ENCODE measurements at places on chromosomes 3 and 15. TPM values are rescaled to one million over a fixed set of nuclear protein-coding genes. Genes with fewer than 3 reads are reported as not detected.

The CNTN6 gene
- total RNA-seq, result not detected

- no peaks in the 10 kb centered on the region for H3K36me3 ChIP-seq
- no peaks in the 10 kb centered on the region for H3K4me1 ChIP-seq
- H3K27me3 ChIP-seq, result no peaks in the 10 kb centered on the region
- DNase-seq, result no peak
- no peak overlapping the region for H3K4me3 ChIP-seq
- H3K27ac ChIP-seq, result no peak overlapping the region
These were observed 405.9 kb upstream of the ZNF385D start for GRCh38 chr3:22156868-22157267.

- peaks cover 26% of the 10 kb centered on the region for H3K4me1 ChIP-seq
- DNase-seq, result no peak
- peaks cover 35% of the 10 kb centered on the region for H3K27me3 ChIP-seq
- H3K27ac ChIP-seq, result no peak within 1 kb of the TSS
These were observed at the start of gene KLHL40 for GRCh38 chr3:42685363-42685881. Gene KLHL40 (plus strand): TSS chr3:42685537. CDS start chr3:42685619, 82 bp downstream.

DNA sequence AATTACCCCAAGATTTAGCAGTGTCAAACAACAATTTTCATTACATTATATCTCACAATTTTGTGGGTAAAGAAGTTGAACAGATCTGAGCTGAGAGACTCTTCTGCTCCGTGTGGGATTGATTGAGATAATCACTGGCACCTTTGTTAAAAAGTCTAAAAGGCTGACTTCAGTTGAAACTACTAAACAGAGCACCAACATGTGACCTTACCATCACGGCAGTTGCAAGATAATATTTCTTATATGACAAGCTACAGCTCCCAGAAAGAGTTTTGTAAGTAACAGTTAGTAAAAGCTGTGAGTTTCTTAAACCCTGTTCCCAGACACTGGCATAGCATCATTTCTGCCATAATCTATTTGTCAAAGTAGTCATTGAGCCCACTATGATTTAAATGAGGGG is 25.0 kb downstream of the CGGBP1 start:
- peak overlapping the region; percentile 59 for H3K27ac ChIP-seq
- peaks cover 7% of the 10 kb centered on the region for H3K4me1 ChIP-seq
- no peaks in the 10 kb centered on the region for H3K27me3 ChIP-seq
- DNase-seq, result no peak
- H3K36me3 ChIP-seq, result no peaks in the 10 kb centered on the region
- no peak overlapping the region for H3K4me3 ChIP-seq

The ZPLD1 gene
- not detected for total RNA-seq

The GP5 gene
- not detected for total RNA-seq

The CLSTN2 gene
- 0.02 TPM for total RNA-seq

- H3K27ac ChIP-seq, result no peak overlapping the region
- no peaks in the 10 kb centered on the region for H3K4me1 ChIP-seq
- H3K36me3 ChIP-seq, result no peaks in the 10 kb centered on the region
These were observed 7.2 kb downstream of the CCDC80 start for GRCh38 chr3:112633757-112634156.

GRCh38 chr3:42666577-42666998 is 13.1 kb downstream of the ZBTB47 start:
- H3K36me3 ChIP-seq, result no peaks in the 10 kb centered on the region
- no peak overlapping the region for H3K4me3 ChIP-seq
- H3K27ac ChIP-seq, result no peak overlapping the region
- no peak for DNase-seq
- H3K4me1 ChIP-seq, result peaks cover 4% of the 10 kb centered on the region

GRCh38 chr15:98823012-98823458 is 174.7 kb downstream of the IGF1R start:
- no peaks in the 10 kb centered on the region for H3K4me1 ChIP-seq
- H3K27me3 ChIP-seq, result no peaks in the 10 kb centered on the region
- no peaks in the 10 kb centered on the region for H3K36me3 ChIP-seq
- H3K4me3 ChIP-seq, result no peak overlapping the region
- no peak for DNase-seq

DNA sequence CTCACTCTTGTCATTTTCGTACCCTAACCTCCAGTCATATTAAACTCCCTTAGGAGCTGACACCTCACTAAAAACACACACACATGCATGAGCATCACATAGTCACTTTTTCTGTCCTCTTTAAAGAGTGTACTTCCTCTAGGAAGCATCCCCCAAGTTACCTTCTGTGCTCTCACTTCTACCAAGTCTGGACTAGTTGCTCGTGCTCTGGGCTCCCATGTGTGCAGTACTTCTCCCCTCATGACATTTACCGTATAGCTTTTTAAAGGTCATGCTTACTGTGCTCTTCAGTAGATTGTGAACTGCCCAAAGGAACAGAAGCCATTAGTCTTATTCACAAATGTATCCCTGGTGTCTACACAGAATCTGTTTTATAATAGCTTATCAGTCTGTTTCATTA is 42.0 kb downstream of the CRYBG3 start:
- H3K4me1 ChIP-seq, result no peaks in the 10 kb centered on the region
- no peaks in the 10 kb centered on the region for H3K36me3 ChIP-seq
- DNase-seq, result no peak
- H3K4me3 ChIP-seq, result no peak overlapping the region

DNA sequence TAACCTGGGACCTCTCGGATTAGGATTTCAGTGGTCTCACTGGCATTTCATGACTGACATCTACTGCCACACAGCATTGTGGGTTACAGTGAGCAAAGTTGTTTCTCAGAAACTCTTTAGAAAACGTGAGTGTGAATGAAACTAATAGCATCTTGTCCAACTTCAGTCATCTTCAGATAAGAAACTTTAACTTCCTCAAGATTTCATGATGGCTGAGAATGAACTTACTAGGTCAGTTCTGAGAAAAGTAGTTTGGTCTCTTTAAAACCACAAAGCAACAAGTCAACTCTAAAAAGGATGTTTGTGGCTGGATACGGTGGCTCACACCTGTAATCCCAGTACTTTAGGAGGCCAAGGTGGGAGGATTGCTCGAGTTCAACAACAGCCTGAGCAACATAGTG is 14.2 kb upstream of the HOMER2 start:
- no peak overlapping the region for H3K27ac ChIP-seq
- H3K4me1 ChIP-seq, result no peaks in the 10 kb centered on the region

DNA sequence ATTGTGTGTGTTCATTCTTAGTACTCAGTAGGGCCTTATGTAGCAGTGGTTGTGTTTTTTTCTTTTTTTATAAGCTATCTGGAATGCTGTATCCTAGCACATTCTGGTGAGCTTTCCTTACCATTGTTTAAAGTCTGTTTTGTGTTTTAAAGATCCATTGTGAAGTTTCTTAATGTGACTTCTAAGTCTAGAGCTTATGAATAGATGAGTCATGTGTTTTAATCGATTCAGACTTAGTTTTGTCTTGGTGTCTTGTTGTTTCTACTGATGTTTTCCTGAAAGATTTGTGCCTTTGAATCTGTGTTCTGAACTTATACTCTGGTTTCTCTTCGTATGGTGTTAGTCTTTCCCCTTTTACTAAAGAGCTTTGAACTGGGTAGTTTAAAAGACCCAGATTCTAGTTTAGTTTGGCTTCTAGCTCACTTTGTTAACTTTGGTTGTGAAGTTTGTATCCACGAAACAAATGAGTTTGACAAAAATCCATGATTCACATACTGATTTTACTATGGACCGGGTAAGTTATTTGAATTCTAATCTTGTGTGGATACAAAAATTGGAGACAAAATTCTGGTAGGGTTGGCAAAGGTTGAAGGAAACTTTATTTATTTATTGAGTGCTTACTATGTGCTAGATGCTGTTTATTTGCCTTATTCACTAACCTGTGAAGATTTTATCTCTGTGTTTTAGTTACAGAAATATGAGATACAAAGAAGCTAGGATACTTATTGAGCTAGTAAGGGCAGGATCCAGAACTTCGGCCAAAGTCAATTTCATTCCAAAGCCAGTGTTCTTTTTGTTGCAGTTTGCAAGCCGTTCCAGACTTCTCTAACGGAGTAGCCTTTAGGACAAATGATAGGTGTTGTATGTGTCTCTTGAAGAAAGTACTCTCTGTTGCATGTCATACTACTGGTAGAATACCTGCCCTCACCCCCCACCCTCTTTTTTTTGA is 24.8 kb downstream of the AKAP13 start:
- no peaks in the 10 kb centered on the region for H3K36me3 ChIP-seq
- no peak overlapping the region for H3K27ac ChIP-seq
- no peaks in the 10 kb centered on the region for H3K27me3 ChIP-seq

DNA sequence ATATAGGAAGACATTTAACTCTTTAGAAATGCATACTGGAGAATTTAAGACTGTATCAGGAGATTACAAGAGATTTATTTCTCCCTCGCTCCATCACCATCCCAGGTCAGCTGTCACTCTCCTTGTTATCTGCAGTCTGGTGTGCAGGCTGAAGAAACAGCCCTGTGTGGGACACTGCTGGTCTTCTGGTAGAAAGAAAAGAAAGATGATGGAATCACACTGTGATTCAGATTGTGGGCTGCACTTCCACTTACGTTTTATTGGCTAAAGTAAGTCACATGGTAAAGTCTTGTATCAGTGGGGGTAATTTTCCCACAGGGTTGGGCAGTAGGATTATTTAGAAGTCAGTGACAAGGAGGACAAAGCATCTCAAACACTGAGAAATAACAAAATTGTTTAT is 18.1 kb upstream of the ATP1B3 start:
- no peaks in the 10 kb centered on the region for H3K27me3 ChIP-seq
- no peak for DNase-seq
- H3K4me1 ChIP-seq, result no peaks in the 10 kb centered on the region
- no peak overlapping the region for H3K27ac ChIP-seq
- H3K36me3 ChIP-seq, result no peaks in the 10 kb centered on the region

The ECE2 gene
- total RNA-seq, result not detected

DNA sequence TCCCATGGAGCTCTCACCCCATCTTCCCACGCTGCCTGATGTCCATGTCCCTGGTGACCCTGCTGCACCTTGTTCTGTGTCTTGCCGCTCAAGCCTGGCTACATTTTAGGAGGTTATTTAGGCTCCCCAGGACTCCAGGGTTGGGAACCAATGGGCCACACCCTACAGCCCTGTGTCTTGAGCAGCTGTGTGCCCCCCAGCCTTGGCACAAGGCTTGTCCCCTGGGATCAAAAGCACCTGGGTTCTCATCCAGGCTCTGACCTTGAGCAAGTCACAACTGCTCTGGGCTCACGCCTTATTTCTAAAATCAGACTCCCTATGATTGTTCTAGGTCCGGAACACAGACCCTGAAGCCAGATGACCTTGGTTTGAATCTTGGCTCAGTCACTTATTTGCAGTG is 14.1 kb downstream of the SPSB4 start:
- no peaks in the 10 kb centered on the region for H3K36me3 ChIP-seq
- H3K27me3 ChIP-seq, result peaks cover 52% of the 10 kb centered on the region

- DNase-seq, result no peak
- no peaks in the 10 kb centered on the region for H3K36me3 ChIP-seq
- H3K4me1 ChIP-seq, result no peaks in the 10 kb centered on the region
- peaks cover 18% of the 10 kb centered on the region for H3K27me3 ChIP-seq
- H3K4me3 ChIP-seq, result no peak overlapping the region
These were observed 109.7 kb downstream of the MYLK start for GRCh38 chr3:123774474-123774873.

DNA sequence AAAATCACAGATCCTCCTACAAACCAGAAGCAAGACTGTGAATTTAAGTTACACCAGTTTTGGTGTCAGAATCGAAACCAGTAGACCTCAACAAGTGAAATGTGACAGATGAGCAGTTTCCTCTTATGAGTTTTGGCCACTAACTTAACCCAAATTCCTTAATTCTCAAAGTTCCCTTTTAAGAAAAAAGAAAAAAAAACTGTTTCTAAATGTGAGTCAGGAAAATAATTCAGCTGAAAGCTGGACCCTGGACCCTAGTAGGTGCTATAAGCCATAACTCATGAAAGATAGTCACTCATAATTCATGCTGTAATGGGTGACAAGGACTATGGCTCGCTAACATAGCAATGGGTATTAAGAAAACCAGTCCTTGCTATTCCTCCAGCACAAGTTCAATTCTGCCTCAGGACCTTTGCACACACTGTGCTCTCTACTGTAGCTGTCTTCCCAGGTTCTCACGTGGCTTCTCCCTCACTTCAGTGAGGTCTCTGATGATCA is 9.0 kb upstream of the THRB start:
- DNase-seq, result no peak
- H3K27me3 ChIP-seq, result no peaks in the 10 kb centered on the region
- no peak overlapping the region for H3K4me3 ChIP-seq
- H3K27ac ChIP-seq, result no peak overlapping the region

DNA sequence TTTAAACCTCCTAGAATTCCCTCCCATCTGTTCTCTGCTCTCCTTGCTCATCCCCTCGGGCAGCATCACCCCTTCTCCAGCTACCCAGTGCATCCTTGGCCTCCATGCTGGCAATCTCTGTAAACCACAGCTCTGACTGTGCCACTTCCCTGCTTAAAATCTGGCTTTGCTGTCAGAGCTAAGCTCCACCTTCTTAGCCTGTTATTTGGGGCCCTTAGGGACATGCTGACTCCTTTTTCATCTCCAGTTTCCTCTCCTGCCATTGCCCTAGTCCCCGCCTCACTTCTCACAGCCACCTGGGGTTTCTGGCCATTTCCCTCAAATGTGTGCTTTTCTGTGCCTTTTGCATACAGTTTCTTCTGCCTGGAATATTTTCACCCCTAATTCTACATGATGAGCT is 5.7 kb downstream of the SLC6A20 start:
- DNase-seq, result no peak
- no peaks in the 10 kb centered on the region for H3K4me1 ChIP-seq
- H3K36me3 ChIP-seq, result no peaks in the 10 kb centered on the region
- H3K27ac ChIP-seq, result no peak overlapping the region
- peaks cover 36% of the 10 kb centered on the region for H3K27me3 ChIP-seq
- H3K4me3 ChIP-seq, result no peak overlapping the region

The TJP1 gene
- 39.3 TPM for total RNA-seq

The GUCA1C gene
- total RNA-seq, result not detected

- no peak for DNase-seq
- no peaks in the 10 kb centered on the region for H3K36me3 ChIP-seq
- no peak overlapping the region for H3K4me3 ChIP-seq
- H3K27me3 ChIP-seq, result no peaks in the 10 kb centered on the region
- no peak overlapping the region for H3K27ac ChIP-seq
These were observed 129.0 kb upstream of the NEO1 start for GRCh38 chr15:72923289-72923688.

GRCh38 chr15:73936181-73936580 is 9.9 kb downstream of the LOXL1 start:
- no peak overlapping the region for H3K27ac ChIP-seq
- no peak overlapping the region for H3K4me3 ChIP-seq
- H3K4me1 ChIP-seq, result peaks cover 4% of the 10 kb centered on the region
- DNase-seq, result no peak
- no peaks in the 10 kb centered on the region for H3K36me3 ChIP-seq

GRCh38 chr15:56795502-56795901 is 62.2 kb upstream of the ZNF280D start:
- DNase-seq, result no peak
- H3K4me3 ChIP-seq, result no peak overlapping the region
- no peaks in the 10 kb centered on the region for H3K27me3 ChIP-seq
- no peak overlapping the region for H3K27ac ChIP-seq

Data from K562 (cell line).